Femur (tissue), 1 donor: ENCODE measurements at places on chromosomes 13 and 19.
A peak's percentile ranks its signal among the peaks of the same experiment; 100 is the strongest.

GRCh38 chr13:23025864-23026608 lies 154.7 kb upstream of the SGCG start:
- DNase-seq = no peak

DNA sequence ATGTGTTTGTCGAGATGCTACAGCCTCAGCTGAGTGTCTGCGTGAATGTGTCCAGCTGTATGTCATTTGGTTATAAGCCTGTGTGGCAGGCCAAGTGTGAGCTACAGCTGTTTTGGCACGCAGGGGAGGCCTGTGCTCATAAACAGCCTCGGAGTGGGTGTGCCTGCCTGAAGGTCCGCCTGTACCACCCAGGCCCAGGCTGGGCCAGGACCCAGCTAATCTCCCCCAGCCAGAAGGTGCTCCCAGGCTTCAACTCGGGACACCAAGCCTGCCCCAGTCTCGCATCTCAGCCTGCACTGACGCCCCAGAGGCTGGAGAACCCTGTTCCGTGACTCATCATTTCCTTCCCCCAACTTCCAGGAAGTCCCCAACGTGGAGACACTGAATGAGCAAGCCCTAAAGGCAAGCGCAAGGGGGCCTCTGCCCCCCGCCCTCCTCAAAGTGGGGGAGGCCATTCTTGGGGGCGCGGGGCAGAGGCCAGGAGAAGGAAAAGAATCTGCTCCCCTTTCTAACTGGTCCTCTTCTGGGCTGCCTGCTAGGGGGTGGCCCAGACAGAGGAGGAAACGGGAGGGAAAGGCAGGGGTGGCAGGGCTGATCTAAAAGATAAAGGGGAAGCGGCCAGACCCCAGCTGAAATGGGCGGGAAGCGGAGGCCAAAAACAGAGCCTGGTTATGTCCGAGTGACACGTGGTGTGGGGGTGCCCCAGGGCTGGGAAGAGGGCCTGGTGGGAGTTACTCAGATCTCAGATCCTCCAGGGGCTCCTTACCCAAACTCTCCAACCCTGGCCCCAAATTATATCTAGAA lies 2.0 kb downstream of the SLC1A5 start:
- peak; percentile 89 for DNase-seq

DNA sequence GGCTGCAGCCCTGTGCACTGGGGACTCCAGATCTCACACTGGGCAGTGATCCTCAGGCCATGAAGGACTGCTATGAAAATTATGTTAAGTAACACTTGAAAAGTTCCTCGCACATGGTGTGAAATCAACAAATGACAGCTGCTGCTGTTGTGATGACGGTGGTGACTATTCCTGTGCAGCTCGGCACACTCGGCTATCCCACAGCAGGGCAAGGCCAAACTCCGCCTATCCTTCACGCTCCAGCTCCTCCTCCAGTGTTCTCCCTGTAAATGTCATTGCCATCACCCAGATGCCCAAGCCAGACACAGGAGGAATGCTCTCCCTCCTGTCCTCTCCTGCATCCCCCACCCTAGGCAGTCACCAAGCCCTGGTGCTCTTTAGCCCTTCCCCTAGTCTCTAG lies 31.3 kb downstream of the GRIK5 start:
- peak; percentile 30 for DNase-seq

DNA sequence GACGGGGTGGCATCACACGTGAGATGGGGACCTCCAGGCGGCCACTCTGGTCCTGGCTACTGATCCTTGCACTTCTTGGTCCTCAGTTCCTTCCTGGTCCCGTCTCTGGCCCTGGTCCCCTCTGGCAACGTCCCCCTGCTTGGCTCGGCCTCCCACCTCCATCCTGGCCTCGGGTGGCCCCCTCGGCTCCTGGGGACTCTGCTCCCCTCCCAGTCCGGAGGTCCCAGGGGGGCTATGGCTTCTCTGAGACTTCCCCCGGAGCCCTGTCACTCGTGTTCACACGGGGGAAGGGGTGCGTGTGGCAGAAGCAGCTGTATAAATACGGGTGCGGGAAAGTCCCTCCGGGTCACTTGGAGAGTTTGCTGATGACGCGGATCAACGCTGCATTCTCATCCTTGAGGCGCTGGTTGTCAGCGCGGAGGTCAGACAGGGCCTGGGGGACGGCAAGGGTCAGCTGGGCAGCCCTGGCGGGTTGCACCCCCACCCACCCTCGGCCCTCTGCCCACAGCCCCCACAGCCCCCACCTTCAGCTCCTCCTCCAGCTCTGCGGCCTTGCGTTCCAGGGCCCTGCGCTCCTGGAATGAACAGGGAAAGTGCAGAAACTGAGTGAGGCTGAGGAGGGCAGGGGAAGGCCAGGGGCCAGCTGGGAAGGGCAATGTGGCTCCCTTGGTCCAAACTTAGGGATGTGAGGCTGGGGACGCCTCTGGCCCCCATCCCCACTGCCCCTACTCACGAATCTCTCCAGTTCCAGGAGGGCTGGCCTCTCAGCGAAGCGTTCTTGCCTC lies 15.6 kb downstream of the EPS8L1 start:
- DNase-seq = no peak

- no peak for DNase-seq
These were observed 1608.8 kb downstream of the OLFM4 start for GRCh38 chr13:54637366-54637765.

- DNase-seq = no peak
These were observed 2.4 kb upstream of the PRR12 start for GRCh38 chr19:49588365-49589122.

GRCh38 chr13:73403355-73404120 lies 344.7 kb downstream of the KLF5 start:
- DNase-seq = no peak

- no peak for DNase-seq
These were observed 76.9 kb downstream of the TNFSF13B start for GRCh38 chr13:108346376-108346775.

- peak; percentile 53 for DNase-seq
These were observed 165.7 kb upstream of the KL start for GRCh38 chr13:32850316-32851052.

GRCh38 chr13:50766013-50766412 lies 77.5 kb downstream of the DLEU7 start:
- peak; percentile 45 for DNase-seq
